ENCODE measurements at places on chromosomes 13 and 19. TPM values are rescaled to one million over a fixed set of nuclear protein-coding genes. Genes with fewer than 3 reads are reported as not detected.
A peak's percentile ranks its signal among the peaks of the same experiment; 100 is the strongest.

DNA sequence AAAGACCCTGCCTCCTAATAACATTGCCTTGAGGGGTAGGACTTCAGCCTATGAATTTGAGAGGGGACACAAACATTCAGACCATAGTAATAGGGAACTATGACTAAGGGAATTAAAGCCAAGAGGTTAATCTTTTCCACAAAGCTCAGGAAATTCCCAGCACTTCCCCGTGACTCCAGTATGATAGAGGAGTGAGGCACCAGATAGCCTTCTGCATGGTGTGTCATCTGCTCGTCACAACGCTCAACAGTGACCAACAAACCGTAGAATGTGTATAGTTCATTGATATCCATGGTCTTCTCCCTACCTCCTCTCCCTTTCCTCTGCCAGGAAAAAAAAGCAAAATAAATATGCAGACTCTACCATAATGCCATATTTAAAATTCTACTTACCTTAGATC, 64.4 kb downstream of the B3GLCT start:
- no peak for DNase-seq

GRCh38 chr13:108682714-108683113, 53.3 kb downstream of the MYO16 start:
- no peak for DNase-seq

GRCh38 chr19:532561-533363, 1.2 kb downstream of the CDC34 start:
- peak; percentile 71 for DNase-seq

DNA sequence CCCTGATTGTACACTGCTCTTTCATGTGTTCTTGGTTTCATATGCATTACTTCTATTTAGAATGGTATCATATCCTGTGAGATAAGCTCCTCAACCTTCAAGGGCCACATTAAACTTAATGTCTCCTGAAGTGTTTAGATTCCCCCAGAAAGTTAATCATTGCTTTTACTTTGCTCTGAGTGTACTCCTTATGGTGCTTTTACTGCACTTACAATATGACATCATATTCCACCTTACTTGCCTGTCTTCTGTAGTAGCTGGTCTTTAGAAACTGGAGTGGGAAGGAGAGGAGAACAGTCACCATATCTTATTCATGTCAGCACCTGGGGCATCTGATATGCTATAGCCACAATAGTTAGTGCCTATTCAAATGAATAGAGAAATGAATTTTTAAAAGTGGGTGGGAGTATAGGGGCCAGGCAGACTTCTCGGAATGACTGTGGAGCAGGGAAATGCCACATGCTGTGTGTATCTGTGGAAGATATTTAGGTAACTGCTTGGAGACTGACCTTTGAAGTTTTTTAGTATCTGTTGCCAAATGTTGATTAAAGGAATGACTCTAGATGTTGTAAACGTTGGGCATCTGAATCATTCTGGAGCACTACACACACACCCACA, 40.2 kb downstream of the SLAIN1 start:
- no peak for DNase-seq

DNA sequence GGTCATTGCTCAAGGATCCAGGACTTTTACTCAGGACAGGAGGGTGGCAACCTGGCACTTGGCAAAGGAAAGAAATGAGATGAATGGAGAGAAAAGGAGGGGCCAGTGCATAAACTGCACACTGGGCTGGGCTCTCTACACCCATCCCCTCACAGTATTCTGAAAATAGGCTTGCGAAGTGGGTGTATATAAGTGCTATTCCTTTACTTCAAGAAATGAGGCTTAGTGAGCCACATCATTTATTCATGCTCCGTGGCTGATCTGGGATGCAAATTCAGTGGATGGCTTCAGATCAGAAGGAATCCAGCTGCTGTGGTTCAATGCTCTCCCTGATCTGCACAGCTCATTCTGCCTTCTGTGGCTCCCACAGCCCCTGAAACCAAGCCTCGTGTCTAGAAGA, 297.7 kb downstream of the UQCRFS1 start:
- DNase-seq = no peak

- DNase-seq = peak; percentile 14
Measured at GRCh38 chr13:87274209-87274819, 396.9 kb upstream of the SLITRK5 start.

DNA sequence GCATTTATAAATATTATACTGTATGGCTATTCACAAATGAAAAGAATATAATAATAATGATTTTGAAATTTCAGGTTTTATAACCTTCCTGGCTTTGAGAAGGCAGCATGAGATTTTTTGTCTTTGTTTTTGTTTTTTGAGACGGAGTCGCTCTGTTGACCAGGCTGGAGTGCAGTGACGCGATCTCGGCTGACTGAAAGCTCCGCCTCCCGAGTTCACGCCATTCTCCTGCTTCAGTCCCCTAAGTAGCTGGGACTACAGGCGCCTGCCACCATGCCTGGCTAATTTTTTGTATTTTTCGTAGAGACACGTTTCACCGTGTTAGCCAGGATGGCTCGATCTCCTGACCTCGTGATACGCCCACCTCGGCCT, 64.1 kb downstream of the ZNF429 start:
- no peak for DNase-seq

- DNase-seq = peak; percentile 51
Measured at GRCh38 chr19:43504426-43505185, at the start of gene PHLDB3. PHLDB3 (minus strand) TSS chr19:43504746; CDS start chr19:43504118, 628 bp downstream.

UBE2S gene
- total RNA-seq = 22.8 TPM

CABP5 gene
- not detected for total RNA-seq

GRCh38 chr13:97262058-97262457, 39.9 kb downstream of the MBNL2 start:
- DNase-seq = no peak

GRCh38 chr13:99359528-99359927, 52.3 kb upstream of the GPR183 start:
- no peak for DNase-seq

KL gene
- 24.5 TPM for total RNA-seq

GDF15 gene
- 49.7 TPM for total RNA-seq

SYCN gene
- total RNA-seq = not detected

DNA sequence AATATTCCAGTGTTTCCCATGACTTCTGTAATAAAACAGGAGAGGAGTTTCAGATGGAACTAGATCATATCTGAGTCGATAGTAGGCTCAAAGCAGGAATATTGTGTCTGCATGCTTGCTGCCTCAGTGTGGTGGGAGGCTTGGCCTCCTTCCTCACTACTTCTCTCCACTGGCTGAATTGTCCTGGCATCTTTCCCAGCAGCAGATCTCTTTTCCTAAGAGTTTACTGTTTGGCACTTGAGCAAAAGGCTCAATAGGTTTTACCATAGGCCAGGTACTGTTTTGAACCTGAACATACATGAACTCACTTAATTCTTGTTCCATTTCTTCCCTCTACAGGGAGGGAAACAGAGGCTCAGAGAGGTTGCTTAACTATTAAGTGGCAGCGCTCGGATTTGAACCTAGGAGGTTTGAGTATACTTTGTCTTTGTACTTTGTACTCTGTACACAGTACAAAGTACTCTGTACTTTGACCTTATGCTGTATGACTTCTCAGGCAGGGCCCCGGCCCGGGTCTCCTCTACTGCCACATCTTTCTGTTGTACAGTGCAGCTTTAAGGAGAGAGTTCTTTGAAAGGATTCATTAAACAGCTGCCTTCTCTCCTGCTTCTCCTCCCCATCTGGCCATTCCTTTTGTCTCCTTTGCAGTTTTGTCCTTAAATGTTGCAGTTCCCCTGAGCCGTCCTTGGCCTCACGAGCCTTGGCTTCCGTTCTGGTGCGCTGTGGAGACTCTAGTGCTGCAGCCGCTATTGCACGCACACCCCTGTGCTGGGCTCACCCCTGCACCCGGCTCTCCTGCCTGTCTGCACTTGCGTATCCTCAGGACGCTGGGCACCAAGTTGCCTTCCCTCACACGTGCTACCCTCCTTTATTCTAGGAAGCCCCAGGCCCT, 8.1 kb downstream of the B3GLCT start:
- peak; percentile 82 for DNase-seq

ACP4 gene
- total RNA-seq = not detected

GRCh38 chr13:47611664-47612288, 389.3 kb downstream of the SUCLA2 start:
- DNase-seq = no peak

DNA sequence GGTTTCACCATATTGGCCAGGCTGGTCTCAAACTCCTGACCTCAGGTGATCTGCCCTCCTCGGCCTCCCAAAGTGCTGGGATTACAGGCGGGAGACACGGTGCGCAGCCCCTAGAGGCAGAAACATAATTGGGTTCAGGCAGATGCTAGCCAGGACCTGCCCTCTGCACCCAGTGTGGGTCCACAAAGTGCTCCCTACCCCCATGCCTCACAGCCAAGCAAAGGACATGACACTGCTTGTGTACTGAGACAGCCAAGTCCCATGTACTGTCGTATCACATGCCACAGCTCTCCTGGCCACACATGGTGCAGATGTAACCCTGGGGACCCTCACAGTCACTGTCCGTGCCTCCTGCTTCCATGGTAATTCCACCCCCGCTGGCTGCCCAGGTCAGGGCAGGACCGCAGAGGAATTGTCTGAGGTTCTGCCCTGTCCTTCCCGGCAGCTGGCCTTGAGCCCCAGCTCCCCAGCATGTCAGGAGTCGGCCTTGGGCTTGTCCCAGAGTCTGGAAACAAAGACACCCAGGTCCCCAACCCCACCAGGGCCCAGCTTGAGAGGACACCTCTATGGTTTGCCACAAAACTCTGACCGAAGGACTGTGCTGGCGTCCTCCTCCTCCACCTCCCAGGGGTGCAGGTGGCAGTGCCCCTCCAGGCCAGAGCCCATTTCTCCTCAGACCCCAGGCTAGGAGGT, 7.6 kb downstream of the PRR36 start:
- DNase-seq = no peak

DNA sequence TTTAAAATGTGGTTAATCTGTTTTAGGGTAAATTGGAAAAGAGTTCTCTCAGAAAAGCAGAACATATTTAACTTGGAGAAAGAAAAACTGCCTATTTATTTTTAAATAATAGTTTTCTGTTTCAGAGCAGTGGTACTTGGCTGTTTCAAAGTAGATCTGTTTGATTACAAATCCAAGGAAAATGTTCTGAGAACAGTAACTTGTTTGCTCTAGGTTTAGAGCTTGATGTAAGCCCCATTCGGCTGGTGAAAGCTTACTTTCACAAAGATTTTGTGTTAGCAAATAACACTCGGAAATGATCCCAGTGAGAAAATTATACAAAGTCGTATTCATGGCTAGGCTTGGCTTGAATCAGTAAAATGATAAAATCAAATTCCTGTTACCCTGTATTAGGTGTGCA, 395.8 kb upstream of the GPC6 start:
- DNase-seq = no peak

- peak; percentile 63 for DNase-seq
Measured at GRCh38 chr19:47776568-47776967, 1.9 kb upstream of the SELENOW start.

FREM2 gene
- total RNA-seq = 15.7 TPM

DNA sequence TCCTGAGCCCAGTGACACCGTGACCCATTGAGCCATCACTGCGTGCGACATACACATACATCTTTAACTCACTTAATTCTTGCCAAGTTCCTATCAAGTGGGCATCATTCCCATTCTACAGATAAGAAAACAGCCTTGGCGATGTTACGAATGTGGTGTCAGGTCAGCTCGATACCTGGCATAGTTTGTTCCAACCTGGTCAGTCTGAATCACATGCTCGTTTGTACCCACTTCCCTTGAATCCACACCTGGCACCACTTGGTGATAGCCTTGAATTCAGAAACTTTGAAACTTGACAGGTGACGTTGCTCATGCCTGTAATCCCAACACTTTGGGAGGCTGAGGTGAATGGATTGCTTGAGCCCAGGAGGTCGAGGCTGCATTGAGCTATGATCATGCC, 59.1 kb downstream of the SLC7A9 start:
- DNase-seq = no peak

ZNF418 gene
- 20.8 TPM for total RNA-seq

- no peak for DNase-seq
Measured at GRCh38 chr19:14954071-14954655, 12.9 kb downstream of the OR7C2 start.

KLHL1 gene
- not detected for total RNA-seq

DNM2 gene
- 277 TPM for total RNA-seq

- no peak for DNase-seq
Measured at GRCh38 chr19:18353378-18354005, 13.1 kb downstream of the PGPEP1 start.

DNA sequence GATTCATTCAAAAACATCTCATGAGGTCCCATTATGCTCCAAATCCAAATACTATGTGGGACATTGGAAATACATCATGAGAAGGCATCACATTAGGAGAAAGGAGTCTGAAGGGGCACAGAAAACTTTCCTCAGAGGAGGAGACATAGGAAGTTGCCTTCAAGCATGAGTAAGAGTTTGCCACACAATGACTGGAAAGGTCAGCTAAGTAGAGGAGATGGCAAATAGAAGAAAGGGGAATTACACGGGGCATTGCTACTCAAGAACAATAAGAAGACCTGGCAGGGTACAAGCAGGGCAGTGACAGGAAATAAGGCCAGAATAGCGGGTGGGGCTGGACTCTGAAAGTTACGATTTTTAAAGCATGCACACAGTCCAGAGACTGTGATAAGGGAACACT, 231.6 kb downstream of the SPRY2 start:
- DNase-seq = no peak

DNA sequence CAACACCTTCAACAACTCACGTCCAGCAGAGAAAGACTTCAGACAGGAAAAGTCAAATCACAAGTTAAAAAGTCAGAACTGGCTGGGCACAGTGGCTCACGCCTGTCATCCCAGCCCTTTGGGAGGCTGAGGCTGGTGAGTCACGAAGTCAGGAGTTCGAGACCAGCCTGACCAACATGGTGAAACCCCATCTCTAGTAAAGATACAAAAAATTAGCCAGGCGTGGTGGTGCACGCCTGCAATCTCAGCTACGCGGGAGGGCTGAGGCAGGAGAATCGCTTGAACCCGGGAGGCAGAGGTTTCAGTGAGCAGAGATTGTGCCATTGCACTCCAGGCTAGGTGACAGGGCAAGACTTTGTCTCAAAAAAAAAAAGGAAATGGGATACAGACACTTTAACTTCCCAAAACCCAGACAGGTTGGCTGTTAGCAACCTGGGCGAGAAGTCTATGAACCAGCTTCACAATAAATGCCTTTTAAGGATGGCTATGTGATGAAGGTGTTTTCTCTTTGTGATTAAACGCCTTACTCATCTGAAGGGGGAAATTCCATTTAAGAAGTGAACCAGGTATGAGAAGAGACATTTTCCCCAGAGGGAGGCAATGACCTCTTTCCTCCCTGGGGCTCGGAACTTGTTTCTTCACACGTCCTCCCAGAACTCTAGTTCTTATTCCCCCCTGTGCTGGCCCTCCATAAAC, 80.4 kb downstream of the INSR start:
- no peak for DNase-seq

SLAIN1 gene
- total RNA-seq = 13.3 TPM

CYP2F1 gene
- 0.85 TPM for total RNA-seq

ZNF790 gene
- 10.7 TPM for total RNA-seq

DNA sequence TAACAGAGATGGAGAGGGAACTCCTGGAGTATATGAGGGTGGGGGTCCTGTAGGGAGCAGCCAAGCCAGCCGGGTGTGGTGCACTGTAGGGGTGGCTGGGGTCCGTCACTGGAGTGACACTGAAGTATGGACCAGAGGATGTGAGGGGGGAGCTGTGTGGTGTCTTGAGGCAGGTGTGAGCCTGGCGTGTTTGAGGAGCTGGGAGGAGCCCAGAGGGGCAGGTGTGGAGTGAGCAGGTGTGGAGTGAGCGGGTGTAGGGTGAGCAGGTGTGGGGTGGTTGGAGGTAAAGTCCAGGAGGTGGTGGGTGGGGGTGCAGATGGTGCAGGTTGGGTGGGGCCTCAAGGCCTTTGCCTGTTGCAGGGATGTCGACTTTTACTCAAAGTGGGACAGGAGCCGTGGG, 5.9 kb downstream of the B3GNT8 start:
- DNase-seq = no peak

GRCh38 chr19:6733338-6734095, 3.9 kb downstream of the GPR108 start:
- DNase-seq = no peak
